ENCODE measurements at places on chromosomes 11 and 22. TPM values are rescaled to one million over a fixed set of nuclear protein-coding genes. Genes with fewer than 3 reads are reported as not detected.

The OR5A1 gene
- not detected for total RNA-seq

The LUZP2 gene
- not detected for total RNA-seq

The OR8G5 gene
- total RNA-seq, result not detected

The SYTL2 gene
- total RNA-seq, result 5.7 TPM
